ENCODE measurements at places on chromosomes 5 and 9.

DNA sequence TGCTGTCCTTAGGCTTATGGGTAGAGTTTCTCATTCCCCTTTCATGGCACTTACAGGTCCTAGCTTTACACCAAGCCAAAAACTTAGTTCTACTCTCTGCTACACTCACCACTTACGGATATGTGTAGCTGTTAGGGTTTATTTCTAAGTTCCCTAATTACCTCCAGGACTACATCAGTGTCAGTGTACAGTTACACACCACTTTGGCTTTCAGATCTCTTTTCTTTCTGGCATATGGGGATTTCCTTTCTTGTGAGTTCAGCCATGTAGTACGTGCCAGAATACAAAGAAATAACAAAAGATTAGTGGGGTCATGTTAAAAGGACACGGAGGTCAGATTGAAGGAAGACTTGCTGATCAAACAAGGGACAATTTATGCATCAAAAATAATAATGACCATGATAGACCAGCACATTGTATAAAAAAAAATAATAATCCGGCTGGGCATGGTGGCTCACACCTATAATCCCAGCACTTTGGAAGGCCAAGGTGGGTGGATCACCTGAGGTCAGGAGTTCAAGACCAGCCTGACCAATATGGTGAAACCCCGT lies 41.8 kb downstream of the LYRM7 start:
- peak overlapping the region; percentile 70 for H3K27ac ChIP-seq
- peaks cover 46% of the 10 kb centered on the region for H3K4me1 ChIP-seq
- DNase-seq: peak; percentile 53
- peak overlapping the region; percentile 60 for H3K4me3 ChIP-seq
- H3K36me3 ChIP-seq: peaks cover 10% of the 10 kb centered on the region

- H3K36me3 ChIP-seq: no peaks in the 10 kb centered on the region
- no peaks in the 10 kb centered on the region for H3K27me3 ChIP-seq
- H3K27ac ChIP-seq: no peak overlapping the region
- no peak for DNase-seq
Observed at GRCh38 chr9:106339882-106340281, 523.1 kb upstream of the ZNF462 start.

DNA sequence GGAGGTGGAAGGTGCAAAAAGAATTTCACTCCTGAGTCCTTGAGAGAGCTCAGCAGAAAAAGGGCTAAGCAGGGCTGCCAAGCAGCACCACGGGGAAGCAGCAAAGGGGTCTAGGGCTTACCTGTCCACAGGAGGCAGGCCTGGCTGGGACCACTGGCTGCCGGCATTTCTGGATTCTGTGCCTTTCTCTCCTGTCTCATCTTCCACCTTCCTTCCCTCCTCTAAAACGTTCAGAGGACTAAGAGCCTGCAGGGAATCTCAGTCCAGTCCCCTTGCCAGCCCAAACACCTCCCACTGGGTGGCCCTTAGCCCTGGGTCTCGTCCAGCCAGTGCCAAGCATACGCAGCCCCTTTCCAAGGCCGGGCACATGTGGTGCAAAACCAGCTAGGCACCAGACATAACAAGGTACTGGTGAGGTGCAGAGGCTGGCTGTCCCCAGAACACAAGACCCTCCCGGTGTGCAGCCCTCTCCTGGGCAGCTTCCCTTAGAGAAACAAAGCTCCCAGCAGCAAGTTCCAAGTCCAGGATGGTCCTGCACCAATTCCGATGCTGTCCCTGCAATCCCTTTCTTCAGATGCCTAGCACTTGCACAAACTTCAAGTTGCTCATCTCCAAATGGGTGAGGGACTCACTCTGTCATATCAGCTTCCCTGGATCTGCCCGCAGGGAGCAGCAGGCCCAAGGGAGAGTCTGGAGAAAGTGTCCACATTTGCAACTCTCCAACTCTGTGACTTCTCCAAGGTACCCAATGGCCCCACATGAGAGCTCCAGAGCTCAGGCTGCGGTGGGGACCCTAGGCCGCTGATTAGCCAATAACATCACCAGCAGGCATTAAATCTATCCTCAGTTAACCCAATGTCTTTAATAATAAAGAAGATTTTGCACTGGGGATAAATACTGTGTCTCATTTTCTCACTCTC lies 126.3 kb downstream of the C5orf15 start:
- H3K27me3 ChIP-seq: peaks cover 24% of the 10 kb centered on the region
- no peak overlapping the region for H3K27ac ChIP-seq
- peaks cover 5% of the 10 kb centered on the region for H3K4me1 ChIP-seq
- no peak for DNase-seq
- no peak overlapping the region for H3K4me3 ChIP-seq
- H3K36me3 ChIP-seq: no peaks in the 10 kb centered on the region

DNA sequence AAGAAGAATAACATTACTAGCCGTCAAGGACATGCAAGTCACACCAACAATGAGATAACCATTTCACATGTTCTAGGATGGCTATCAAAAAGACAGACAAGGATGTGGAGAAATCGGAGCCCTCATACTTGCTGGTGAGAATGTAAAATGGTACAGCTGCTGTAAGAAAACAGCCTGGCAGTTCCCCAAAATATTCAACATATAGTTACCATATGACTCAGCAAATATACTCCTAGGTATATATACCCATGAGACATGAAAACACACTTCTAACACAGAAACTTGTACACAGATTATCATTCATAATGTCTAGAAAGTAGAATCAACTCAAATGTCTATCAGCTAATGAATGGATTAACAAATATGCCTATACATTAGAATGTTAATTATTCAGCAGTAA lies 105.4 kb upstream of the PCAT7 start:
- no peak for DNase-seq
- no peak overlapping the region for H3K4me3 ChIP-seq
- H3K27me3 ChIP-seq: no peaks in the 10 kb centered on the region
- no peaks in the 10 kb centered on the region for H3K4me1 ChIP-seq
- peaks cover 39% of the 10 kb centered on the region for H3K36me3 ChIP-seq

- H3K27ac ChIP-seq: no peak overlapping the region
- H3K27me3 ChIP-seq: no peaks in the 10 kb centered on the region
- H3K4me1 ChIP-seq: no peaks in the 10 kb centered on the region
- H3K36me3 ChIP-seq: no peaks in the 10 kb centered on the region
- no peak overlapping the region for H3K4me3 ChIP-seq
Observed at GRCh38 chr5:144308174-144308573, 137.5 kb downstream of the KCTD16 start.

- H3K36me3 ChIP-seq: no peaks in the 10 kb centered on the region
- peaks cover 6% of the 10 kb centered on the region for H3K27me3 ChIP-seq
- no peak overlapping the region for H3K27ac ChIP-seq
- H3K4me3 ChIP-seq: no peak overlapping the region
Observed at GRCh38 chr5:71924325-71924724, 182.9 kb upstream of the MAP1B start.

GRCh38 chr9:105006514-105006913 lies 78.6 kb upstream of the ABCA1 start:
- H3K36me3 ChIP-seq: no peaks in the 10 kb centered on the region
- DNase-seq: no peak
- no peak overlapping the region for H3K27ac ChIP-seq
- peaks cover 8% of the 10 kb centered on the region for H3K27me3 ChIP-seq
- H3K4me1 ChIP-seq: peaks cover 8% of the 10 kb centered on the region
- no peak overlapping the region for H3K4me3 ChIP-seq

All from activated CD4-positive, alpha-beta T cell treated with anti-CD3 and anti-CD28 coated beads, Interleukin-2, amount 10 ng/mL, durations not matched to agents 24 days and 14 days (primary cell).